T follicular helper cell (primary cell): ENCODE measurements at places on chromosomes 1 and 21.

DNA sequence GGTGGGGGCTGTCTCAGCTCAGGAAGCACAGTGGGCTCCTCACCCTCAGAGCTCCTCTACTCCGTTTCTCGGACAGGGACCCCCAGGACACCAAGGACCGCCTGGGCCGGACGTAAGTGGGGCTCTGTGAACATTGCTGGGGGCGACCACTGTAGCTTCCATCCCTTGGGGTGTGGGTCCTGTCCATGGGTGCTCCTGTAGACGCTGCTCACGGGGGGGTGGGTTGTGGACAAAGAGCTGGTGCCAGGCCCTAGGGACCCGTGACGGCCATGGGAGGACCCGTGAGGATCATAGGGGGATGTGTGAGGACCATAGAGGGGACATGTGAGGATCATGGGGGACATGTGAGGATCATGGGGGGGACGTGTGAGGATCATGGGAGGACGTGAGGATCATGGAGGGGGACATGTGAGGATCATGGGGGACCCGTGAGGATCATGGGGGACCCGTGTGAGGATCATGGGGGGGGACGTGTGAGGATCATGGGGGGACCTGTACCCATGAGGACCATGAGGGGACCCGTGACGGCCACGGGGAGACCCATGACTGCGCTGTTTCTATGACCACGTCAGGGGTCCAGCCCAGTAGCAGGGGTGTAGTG is 18.1 kb downstream of the COL6A1 start:
- no peak for DNase-seq

GRCh38 chr21:43572446-43572845 is 86.8 kb downstream of the HSF2BP start:
- no peak for DNase-seq

- DNase-seq: no peak
These were observed 40.3 kb downstream of the PSMG1 start for GRCh38 chr21:39142972-39143371.

DNA sequence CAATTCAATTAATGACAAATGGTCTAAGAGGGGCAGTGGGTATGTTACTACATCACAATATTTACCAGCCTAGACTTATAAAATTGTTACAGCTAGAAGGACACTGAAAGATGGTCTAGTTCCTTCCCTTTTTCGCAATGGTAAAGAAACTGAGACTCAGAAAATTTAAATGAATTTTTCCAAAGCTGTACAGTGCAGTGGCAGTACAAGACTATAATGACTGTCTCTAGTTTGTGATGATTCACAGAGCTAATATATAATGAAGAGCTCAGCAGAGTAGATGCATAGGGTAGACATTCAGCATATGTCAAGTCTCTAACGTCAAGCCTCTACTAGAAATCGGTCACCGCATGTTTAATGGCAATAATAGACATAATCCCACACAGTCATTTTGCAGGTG is 4.6 kb downstream of the PLPP3 start:
- no peak for DNase-seq

GRCh38 chr1:109767637-109768334 is 4.1 kb upstream of the EPS8L3 start:
- DNase-seq: no peak

DNA sequence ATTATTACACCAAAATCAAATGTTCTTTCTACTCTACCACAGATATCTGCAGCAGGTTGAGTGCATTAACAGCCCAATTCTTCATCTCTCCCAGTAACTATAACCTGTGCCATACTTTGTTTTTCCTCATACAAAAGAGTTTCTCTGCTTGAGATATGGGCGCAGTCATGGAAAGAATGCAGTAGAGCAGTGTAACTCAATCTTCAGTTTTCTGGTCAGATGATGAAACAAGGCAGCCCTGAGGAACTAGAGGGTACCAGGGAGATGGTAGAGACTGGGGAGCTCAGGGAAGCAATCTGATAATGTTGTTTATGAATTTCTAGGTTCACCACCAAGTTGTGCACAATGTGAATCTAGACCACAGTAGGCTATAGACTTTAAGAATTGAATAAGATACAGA is 39.6 kb downstream of the ASPM start:
- no peak for DNase-seq

DNA sequence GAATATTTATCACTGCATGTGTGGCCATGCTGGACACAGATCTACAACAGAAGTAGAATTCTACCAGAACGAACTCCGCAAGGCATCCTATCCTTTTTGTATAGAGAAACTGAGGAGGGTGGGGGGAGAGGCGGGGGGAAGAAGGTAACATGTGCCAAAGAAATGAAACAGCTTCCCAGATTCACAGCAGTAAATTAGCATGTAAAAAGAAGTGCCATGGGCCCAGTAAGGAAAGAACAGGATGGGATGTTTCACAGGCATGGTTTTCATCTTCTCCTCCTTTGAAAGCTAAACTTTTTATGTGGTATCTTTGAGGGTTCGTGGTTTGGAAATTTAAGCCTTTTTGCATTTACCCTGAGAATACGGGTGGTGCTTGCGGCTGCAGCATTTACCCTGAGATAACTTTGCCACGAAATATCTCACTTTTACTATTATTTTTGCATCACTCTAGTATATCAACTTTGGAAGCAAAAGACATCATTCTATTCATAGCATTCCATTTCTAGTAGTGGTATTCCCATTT is 168.9 kb downstream of the TPR start:
- DNase-seq: no peak
